ENCODE measurements at places on chromosomes 1 and 21.

DNA sequence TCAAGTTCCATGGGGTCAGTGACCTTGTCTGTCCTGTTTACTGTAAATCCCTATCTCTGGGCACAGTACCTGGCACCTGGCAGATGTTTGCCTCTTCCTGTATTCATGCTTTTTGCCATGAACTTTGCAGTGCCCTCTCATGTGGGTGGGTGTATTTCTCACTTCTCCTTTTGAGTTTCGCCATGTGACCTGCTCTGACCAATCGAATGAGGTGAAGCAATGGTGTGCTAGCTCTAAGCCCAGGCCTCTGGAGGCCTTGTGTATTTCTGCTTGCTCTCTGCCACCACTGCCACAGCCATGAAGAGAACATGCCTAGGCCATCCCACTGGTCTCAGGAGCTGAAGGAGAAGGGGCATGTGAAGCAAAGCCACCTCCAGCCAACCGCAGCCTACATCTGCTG is 185.5 kb upstream of the ZC3H12A start:
- DNase-seq: no peak

- DNase-seq: no peak
Observed at GRCh38 chr21:33643658-33644311, 1.5 kb downstream of the ITSN1 start.

DNA sequence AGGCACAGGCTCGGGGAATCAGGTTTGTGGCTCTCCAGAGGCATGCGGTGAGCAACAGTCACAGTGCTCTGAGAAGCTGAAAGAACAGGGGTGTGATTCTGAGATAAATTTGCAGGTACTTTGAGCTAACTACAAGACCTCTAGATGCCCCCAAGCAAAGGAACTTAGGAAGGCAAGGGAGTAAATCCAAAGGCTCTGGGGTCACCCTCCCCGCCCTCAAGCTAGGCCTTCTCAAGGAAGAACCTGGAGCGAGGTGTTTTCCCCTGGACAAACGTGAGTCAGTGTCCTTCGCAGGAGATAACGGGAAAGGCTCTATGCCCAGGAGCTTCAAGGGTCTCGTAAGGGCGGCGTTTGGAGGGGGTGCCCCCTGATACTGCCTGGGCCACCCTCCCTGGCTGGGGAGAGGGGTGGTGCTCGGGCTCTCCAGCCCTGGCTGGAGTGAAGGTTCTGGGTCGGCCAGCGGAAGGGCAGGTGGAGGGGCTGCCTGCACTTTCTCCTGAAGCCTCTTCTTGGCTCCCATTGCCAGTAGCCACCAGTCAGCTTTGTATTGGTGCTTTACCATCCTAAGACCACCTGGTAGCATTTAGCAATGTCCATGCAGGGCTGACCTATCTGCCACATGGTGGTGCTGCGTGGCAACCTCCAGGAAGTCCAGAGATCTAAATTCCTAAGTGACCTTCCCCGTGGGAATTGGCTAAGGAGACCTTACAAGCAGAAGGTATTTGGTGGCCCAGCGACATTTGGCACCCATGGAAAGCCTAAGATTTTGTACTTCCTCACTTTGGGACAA is 44.0 kb downstream of the GPR161 start:
- DNase-seq: peak; percentile 75

- no peak for DNase-seq
Observed at GRCh38 chr1:31843506-31843905, 27.7 kb upstream of the SPOCD1 start.

DNA sequence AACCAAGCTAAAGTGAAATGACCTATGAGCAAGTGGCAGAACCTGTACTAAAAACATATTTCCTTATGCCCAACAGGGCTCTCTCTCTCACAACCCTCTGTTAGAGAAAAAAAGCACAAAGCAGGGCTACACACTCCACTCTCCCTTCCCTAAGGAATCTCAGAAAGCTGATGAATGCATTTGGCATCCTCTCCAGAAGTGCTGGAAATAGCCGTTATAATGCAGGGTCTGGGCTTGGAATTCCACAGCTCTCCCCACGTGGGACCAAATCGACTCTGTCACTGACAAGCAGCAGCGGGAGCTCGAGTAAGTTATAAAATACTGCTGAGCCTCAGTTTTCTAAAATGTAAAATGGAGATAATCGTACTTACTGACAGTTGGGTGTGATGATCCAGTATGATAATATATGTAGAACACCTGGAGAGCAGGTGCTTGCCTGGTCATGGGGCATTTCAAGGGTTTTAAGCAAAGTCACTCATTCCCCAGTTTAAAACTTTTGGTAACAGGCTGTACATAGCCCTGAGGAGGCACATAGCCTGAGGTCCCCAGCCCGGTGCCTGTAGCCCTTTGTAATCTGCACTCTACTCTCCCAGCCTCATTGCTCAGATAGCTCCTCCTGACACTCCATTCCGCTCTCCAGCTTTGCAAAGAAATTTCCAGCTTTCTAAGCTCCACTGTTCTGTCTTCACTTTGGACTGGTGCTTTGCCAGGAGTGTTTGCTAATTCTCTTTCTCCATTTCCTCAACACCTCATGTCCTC is 175.6 kb upstream of the DAB1 start:
- no peak for DNase-seq

DNA sequence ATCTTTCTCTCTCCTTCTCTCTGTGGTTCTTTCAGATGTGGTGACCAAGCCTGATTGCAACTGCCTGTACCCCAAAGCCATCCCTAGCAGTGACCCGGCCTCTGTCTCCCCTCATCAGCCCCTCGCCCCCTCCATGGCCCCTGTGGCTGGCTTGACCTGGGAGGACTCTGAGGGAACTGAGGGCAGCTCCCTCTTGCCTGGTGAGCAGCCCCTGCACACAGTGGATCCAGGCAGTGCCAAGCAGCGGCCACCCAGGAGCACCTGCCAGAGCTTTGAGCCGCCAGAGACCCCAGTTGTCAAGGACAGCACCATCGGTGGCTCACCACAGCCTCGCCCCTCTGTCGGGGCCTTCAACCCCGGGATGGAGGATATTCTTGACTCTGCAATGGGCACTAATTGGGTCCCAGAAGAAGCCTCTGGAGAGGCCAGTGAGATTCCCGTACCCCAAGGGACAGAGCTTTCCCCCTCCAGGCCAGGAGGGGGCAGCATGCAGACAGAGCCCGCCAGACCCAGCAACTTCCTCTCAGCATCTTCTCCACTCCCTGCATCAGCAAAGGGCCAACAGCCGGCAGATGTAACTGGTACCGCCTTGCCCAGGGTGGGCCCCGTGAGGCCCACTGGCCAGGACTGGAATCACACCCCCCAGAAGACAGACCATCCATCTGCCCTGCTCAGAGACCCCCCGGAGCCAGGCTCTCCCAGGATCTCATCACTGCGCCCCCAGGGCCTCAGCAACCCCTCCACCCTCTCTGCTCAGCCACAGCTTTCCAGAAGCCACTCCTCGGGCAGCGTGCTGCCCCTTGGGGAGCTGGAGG is 12.7 kb downstream of the CSF1 start:
- DNase-seq: peak; percentile 93

DNA sequence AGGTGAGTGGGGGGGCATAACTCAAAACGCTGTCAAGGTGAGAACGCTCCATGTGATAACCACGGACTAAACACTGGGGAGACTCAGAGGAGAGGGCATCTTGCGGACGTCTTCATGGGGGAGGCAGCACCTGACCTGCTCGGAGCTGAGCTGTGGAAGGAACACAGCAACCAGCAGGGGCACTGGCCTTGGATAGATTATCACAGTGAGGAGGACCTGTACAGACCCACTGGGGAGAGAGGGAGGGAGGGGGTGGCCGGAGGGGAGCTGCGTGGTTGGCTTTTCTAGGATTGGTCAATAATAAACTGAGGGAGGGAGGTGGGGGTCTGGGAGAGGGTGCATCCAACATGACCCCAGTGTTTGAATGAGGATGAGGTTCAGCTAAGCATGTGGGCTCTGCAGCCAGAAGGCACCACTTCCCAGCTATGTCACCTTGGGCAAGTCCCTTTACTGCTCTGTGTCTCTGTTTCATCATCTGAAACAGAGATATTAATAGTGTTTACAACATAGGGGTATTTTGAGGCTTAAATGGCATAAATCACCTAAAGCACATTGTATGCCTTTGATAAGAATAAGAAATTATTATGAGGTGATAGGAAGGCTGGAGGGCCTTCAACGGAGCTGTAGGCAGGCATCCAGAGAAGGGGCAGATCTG is 123.3 kb downstream of the GRIK3 start:
- no peak for DNase-seq

DNA sequence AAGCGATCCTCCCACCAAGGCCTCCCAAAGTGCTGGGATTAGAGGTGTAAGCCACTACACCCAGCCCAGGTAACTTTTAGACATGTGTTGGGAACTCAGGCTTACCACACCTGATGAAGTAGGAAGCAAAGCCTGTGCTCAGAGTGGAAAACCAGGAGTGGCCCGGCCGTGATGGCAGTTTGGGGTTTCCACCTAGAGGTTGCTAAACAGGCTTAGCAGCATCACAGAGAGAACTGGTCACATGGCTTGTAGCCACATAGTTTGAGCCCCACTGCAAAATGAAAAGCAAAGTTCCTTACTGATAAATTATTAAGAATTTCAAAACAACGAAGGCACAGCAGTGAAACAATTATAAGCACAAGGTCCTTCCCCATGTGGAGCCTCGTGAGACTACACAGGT is 142.6 kb upstream of the CXADR start:
- no peak for DNase-seq

GRCh38 chr1:46300673-46301405 is 2.6 kb downstream of the LRRC41 start:
- no peak for DNase-seq

GRCh38 chr1:24283326-24284155 is 35.6 kb upstream of the GRHL3 start:
- no peak for DNase-seq

- DNase-seq: peak; percentile 9
Observed at GRCh38 chr21:35294231-35294898, 245.3 kb upstream of the RUNX1 start.

DNA sequence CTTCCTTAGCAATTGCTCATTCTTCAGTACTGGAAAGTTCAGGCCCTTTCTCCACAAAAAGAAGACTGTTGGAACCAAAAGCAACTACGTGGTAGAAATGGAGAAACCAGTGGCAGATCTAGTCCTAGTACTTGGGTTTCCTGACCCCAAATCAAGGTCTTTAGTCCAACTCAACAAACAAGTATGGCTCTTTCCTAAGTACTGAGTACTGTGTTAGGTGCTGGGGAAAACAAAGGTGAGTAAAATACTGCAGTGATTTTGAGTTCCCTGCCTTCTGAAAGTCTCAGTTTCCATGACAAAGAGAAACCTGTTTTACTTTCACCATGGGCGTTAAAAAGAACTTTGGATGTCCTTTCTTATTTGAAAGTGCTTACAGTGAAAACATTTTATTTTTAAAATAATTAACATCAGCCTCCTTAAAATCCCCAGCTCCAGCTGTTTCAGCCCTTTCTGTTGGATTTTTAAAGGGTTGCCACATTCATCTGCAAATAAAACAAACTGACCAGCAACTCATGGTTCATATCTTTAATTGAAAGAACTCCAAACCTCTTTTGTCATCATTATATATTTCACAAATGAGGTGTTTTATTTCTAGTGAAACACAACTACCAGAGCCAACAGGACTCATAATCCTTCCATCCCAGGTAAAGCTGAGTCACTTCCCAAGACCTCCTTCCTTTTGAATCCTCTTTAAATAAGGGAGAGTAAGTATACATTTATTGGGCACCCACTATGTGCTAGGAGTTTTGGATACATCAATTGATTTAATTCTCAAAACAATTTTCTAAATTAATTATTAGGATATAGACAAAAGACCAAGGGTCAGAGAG is 35.4 kb downstream of the PLPP3 start:
- no peak for DNase-seq

- DNase-seq: peak; percentile 64
Observed at GRCh38 chr1:110337704-110338308, 1.4 kb upstream of the RBM15 start.

- DNase-seq: no peak
Observed at GRCh38 chr1:59434336-59434735, 137.4 kb downstream of the FGGY start.

- no peak for DNase-seq
Observed at GRCh38 chr1:29365906-29366670, 129.8 kb downstream of the PTPRU start.

GRCh38 chr1:7975212-7975865 is 13.8 kb downstream of the PARK7 start:
- DNase-seq: peak; percentile 92

GRCh38 chr1:38474738-38475623 is 384.6 kb downstream of the RRAGC start:
- DNase-seq: no peak

- no peak for DNase-seq
Observed at GRCh38 chr1:19455353-19455752, 30.0 kb downstream of the CAPZB start.

DNA sequence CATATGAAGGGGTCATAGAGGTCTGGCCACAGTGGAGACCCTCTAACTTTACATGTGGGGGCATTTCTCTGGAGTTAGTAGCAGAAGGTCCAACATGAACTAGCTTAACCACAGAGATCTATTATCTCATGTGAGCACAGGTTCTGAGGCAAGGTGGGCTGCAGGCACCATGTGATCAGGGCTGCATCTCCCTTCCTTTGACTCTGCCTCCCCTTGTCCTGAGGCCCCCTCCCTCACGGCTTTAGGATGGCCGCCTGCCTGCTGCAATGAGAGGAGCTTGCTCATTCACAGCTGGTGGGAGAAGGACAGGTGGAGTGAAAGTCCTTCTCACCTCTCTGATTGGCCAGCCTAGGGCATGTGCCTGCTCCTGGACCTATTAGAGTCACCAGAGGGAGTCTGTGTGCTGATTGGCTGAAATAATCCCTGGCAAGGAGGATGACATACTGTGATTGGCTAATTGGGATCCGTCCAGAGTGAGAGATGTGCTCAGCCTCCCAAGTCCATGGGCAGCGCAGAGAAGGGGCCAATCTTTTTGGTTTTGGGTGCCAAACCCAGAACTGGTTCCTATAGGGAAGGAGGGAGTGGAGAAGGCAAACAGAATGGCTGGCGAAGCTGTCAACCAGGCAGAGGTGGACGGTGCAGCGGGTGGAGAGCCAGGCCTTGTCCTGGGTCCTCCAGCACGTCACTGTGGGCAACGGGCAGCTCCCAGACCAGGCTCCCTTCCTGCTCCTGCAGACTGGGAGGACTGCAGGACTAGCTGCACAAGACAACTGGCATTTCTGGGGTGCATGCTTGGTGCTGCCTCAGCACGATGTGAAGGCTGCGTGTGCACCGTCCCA is 39.4 kb upstream of the C1orf174 start:
- no peak for DNase-seq

Data from H7 (cell line).